ENCODE measurements at places on chromosomes 6 and 20.

- no peak for DNase-seq
Measured at GRCh38 chr6:111456208-111456607, 26.8 kb downstream of the REV3L start.

DNA sequence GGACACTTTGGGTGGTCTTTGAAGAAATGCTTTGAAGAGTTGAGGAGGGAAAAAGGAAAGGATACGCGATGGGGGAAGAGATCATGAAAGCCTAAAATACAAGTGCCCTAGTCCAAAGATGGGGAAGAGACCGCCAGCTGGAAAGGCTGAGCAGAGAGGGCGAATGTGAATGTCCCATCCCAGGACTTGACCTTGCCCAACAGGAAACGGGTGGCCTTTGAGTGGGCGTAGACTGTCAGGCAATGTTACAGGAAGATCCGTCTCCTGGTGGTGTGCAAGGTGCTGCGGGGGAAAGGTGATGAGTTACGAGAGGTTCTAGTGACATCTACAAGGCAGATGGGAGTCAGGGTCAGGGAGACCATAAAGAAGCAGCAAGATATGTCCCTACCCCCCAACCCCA, 55.0 kb upstream of the TBXT start:
- no peak for DNase-seq

DNA sequence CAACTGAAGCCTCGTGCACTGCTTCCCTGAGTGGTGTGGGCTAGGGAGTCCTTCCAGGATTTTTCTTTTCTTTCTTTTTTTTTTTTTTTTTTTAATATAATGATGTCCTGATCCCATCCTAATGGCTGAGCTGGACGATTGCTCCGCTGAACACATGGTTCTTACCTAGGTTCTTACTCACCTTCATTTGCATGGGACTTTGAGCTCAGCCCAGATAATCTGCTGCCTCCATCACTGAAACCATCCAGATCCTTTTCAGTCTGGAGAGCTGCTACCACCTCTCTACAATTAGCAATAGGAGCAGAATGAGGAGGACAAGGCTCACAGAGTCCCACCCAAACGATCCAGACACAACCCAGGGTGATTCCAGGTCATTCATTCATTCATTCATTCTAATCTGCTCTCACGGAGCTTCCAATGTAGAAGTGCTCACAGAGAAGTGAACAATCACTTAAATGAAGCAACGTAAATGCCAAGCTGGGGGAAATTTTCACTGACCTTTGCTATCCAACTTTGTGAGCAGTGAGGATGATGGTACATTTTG, 246.3 kb upstream of the RREB1 start:
- DNase-seq: no peak

DNA sequence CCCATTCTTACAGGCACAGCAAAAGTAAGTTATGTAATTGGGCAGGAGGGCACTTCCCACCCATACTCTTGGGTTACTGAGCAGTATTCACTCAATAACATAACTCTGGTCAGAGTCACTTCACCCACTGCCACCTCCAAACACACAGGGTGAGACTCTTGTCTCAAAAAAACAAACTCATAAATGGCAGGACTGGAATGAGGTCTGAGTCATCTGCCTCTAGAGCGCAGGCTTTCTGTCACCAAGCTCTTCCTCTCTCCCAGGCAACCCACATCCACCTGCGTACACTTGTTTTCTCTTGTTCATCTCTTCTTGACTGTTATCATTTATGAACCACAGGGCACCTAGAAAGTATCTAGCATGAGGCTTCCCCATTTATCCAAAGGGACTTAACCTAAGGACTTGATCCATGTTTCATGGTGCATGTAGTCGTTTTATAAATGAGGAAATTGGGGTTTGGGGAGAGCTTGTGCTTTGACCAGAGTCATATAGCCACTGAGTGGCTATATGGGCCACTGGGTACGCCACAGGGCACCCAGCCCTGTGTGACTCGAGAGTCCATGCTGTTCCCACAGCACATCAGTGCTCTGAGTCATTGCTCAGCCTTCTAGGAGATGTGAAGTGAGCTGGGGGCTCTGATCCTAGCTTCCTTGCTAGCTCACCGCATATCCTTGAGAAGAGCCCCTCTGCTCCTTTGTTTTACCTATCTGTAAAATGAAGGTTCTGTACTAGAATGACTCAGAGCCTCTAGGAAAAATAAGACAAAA, 22.4 kb downstream of the C20orf173 start:
- peak; percentile 17 for DNase-seq

- peak; percentile 15 for DNase-seq
Measured at GRCh38 chr6:129890701-129891100, 29.6 kb upstream of the TMEM244 start.

DNA sequence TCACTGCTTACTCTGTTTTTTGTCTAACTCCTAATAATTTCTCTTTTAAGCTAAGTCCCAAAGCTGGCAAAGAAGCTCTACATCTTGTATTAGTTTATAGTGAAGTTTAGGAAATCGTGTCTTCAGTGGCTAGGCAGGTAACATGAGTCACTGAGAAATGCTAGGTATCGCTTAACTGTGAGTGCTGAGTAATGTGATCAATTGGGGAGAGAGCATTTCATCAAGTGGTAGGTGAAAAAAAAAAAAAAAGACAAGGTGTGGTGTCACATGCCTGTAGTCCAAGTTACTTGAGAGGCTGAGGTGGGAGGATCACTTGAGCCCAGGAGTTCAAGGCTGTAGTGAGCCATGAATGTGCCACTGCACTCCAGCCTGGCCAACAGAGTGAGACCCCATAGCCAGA, 125.3 kb downstream of the FAM83B start:
- DNase-seq: no peak

GRCh38 chr6:55578537-55579363, at the start of gene HMGCLL1:
Gene HMGCLL1 (minus strand): TSS chr6:55579192. CDS start chr6:55579055, 137 bp downstream.
- peak; percentile 86 for DNase-seq

GRCh38 chr20:1456300-1456699, 10.3 kb downstream of the NSFL1C start:
- DNase-seq: no peak

GRCh38 chr20:39916236-39916765, 772.7 kb downstream of the MAFB start:
- DNase-seq: no peak

DNA sequence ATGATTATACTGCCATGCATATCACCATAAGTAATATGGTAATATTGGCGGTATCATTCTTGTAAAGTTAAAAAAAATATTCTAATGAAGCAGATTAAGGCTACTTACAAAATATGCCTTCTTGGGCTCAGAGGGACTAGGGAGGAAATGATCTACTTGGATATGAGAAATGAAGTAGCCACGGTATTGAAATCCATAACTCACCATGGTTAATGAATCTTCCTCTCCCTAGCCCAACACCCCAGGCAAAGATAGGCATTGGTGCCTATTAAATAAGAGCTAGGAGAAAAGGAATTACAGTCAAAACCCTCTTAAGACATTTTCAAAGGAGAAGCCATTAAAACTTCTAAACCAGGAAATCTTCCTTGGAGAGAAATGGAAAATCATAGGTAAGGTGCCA, 280.5 kb downstream of the TFAP2B start:
- no peak for DNase-seq

GRCh38 chr20:50399917-50400704, 110.1 kb upstream of the PTPN1 start:
- DNase-seq: peak; percentile 70

- DNase-seq: peak; percentile 69
Measured at GRCh38 chr20:7375905-7376304, 564.4 kb downstream of the HAO1 start.

DNA sequence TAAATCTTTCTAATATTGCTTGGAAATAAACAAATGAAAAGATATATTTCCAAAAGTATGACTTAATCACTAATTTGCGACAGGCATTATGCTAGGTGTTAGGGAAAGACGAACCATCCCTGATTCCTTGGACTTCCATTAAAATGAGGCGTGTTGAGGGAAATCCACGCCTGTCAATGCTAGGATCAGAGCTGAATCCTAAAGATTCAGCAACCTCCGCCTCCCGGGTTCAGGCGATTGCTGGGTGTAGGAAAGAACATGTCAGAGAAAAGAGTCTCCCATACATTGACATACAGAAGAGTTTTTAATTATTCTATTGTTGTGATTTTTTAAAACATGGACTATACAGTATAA, 16.8 kb upstream of the PRSS16 start:
- DNase-seq: no peak

DNA sequence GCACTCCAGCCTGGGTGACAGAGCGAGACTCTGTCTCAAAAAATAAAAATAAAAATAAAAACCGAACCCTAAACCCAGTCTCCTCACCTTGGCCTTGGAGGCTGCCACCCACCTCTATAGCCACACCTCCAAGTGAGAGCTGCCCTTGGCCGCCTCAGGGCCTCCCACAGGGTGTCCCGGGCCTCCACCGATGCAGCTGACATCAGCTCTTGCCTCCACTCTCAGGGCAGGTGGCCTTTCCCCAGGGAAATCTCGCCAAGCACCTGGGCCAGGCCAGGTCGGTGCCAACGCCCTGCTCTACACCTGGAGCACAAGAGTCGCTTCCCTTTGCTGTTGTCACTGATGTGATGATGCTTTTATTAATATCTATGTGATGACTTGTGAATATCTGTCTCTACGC, 8.9 kb upstream of the MYL9 start:
- DNase-seq: peak; percentile 65

- no peak for DNase-seq
Measured at GRCh38 chr20:1204113-1204512, 859 bp downstream of the C20orf202 start.

GRCh38 chr6:135826236-135826804, 25.2 kb upstream of the PDE7B start:
- no peak for DNase-seq

- no peak for DNase-seq
Measured at GRCh38 chr20:63953764-63954429, 2.3 kb downstream of the UCKL1 start.

GRCh38 chr6:128836761-128837160, 46.2 kb upstream of the LAMA2 start:
- no peak for DNase-seq

DNA sequence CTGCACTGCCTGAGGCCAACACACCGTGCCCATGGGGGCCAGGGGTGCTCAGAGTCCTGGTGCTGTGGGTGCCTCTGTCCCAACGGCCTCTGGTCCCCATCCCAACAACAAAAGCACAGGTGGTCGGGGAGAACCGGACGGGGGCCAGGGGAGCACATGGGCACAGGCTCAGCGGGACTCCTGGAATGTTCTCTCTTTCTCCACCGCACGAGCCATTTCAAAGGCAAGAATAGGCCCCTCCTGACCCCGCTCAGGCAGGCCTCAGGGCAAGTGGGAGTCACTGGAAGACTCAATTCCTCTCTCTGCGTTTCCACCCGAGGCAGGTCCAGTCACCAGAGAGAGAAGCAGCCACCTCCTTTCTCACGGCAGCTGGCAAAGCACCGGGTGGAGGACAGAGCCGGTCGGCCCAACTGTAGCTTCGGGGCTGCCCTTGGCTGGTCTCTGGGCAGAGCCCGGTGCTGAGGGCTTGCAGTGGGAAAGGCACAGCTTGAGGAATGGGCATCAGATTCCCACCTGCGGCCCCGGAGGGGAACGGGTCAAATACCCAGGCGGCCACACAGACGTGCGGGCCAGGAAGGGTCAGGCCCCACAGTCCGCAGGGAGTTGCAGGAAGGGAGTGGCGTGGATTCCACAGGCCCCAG, 55.2 kb downstream of the KCNQ2 start:
- no peak for DNase-seq

- no peak for DNase-seq
Measured at GRCh38 chr6:79902046-79902445, 45.3 kb downstream of the ELOVL4 start.

DNA sequence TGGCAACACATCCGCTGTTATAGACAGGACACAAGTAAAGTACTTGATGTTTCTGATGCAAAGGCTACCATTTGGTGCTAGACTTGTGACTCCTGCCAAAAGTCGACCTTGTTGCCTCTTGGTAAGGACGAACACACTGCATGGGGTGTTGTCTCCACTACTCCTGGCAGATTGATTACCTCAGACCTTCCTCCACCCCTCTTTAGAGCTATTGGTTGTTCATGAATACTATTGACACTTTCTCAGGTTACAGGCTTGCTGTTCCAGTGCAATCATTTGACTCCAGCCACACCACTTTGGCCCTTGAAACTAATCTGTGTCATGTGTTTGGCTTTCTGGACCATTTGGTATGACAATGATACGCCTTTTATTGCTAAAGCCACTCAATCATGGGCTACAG, 62.3 kb downstream of the TRMT11 start:
- DNase-seq: peak; percentile 60

DNA sequence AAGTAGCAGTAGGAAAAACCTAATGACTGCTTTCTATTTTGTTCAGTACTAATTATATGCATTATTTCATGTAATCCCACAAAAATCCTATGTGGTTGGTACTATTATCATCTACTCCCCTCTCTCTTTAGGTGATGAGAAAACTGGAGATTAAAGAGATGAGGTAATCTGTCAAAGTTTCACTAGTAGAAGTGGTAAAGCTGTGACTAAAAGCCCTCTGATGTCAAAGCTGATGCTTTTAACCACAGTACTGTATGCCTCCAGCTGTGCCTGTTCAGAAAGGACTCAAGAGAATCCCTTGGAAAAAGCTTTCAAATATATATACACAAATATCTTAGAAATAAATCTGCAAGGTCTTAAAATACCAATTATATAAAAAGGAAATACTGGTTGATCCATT, 38.0 kb downstream of the PHIP start:
- no peak for DNase-seq

GRCh38 chr20:25014816-25015215, 22.3 kb upstream of the APMAP start:
- DNase-seq: peak; percentile 23

DNA sequence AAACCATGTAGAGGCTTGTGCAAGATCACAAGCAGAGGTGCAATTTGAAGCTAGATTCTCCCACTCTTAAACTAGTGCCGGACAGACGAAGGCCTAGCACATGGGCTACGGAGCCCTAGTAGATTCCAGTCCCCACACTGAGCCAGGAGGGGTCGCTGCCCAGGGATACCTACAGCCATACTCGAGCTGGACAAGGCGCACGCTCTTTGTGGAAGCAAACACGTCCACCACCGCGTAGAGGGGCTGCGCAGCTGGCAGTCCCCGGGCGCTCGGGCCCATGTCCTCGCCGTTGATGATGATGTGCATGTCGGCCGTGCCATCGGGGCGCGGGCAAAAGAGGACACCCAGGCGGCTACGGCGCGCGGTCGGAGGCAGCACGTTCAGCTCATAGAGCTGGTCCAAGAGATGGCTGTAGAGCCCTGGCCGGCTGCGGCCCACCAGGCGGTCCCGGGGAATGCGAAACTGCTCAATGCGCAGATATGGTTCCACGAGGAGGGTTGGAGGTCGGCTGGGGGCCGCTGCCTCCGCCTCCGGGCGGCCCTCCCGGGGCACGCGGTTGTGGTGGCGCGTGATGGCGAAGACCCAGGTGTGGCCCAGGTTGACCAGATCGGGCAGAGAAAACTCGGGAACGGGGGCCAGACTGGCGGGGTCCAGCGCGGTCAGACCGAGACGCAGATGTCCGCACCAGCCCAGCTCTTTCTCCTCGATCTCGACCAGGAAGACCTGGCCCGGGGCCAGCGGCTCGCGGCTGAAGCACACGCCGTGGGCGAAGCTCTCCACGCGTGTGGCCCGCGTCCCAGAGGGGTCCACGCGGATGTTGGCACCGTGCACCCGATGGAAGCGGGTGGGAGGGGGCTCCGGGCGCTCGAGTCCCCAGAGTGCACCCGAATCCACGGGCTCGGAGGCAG, 677 bp downstream of the NEURL2 start:
- DNase-seq: peak; percentile 93

- DNase-seq: no peak
Measured at GRCh38 chr6:33190504-33191107, 1.7 kb downstream of the COL11A2 start.

- DNase-seq: no peak
Measured at GRCh38 chr6:152721956-152722355, 24.3 kb downstream of the MYCT1 start.

Measured in DMS53 (cell line).